ENCODE measurements at places on chromosomes 1 and 21. TPM values are rescaled to one million over a fixed set of nuclear protein-coding genes. Genes with fewer than 3 reads are reported as not detected.

DNA sequence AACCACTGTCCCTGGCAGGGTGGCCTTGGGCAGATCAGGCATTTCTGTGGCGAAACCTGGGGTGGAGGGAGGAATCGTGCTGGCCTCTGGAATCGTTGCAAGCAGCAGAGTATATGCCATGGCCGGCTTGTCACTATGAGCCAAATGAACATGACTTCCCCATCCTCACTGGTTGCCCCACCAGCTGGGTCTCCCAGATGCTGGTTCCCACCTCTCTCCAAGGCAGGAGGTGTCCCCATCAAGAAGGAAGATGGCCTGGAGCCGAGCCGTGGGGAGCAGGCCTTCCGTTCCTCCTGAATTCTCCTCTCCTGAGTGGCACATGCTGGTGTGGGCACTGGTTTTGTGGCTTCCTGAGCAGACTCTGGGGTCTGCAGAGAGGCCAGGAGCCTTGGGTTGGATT is 60.2 kb upstream of the ACTRT2 start:
- H3K4me1 ChIP-seq, result no peaks in the 10 kb centered on the region
- no peak overlapping the region for H3K4me3 ChIP-seq
- H3K27me3 ChIP-seq, result no peaks in the 10 kb centered on the region
- H3K27ac ChIP-seq, result no peak overlapping the region
- no peaks in the 10 kb centered on the region for H3K36me3 ChIP-seq
- no peak for DNase-seq

GRCh38 chr1:158098256-158098655 is 82.4 kb upstream of the CD1D start:
- DNase-seq, result no peak
- no peak overlapping the region for H3K4me3 ChIP-seq
- H3K27ac ChIP-seq, result no peak overlapping the region

DNA sequence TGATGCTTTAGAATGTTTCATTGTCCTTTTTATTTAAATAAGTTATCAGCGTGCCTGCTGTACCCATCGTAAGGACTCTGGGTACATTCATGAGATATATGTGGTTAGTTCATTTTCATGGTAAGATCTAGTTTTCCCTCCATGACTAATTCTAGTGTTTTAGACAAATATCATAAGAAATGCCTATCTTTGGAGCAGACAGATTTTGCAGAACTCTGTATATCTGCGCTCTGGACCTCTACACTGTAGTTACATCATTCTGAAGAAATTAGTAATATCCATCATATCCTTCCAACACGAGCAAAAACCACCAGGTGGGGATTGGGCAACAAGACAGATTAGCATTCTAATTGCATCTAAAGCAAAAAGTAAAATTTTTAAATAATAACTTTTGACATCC is 499.2 kb downstream of the SETD4 start:
- no peaks in the 10 kb centered on the region for H3K27me3 ChIP-seq
- no peak for DNase-seq
- H3K27ac ChIP-seq, result no peak overlapping the region
- no peaks in the 10 kb centered on the region for H3K36me3 ChIP-seq
- H3K4me1 ChIP-seq, result peaks cover 18% of the 10 kb centered on the region

- no peak overlapping the region for H3K27ac ChIP-seq
- no peaks in the 10 kb centered on the region for H3K36me3 ChIP-seq
- peaks cover 5% of the 10 kb centered on the region for H3K4me1 ChIP-seq
- DNase-seq, result no peak
- H3K4me3 ChIP-seq, result no peak overlapping the region
Measured at GRCh38 chr1:213326281-213327016, 275.4 kb downstream of the RPS6KC1 start.

DNA sequence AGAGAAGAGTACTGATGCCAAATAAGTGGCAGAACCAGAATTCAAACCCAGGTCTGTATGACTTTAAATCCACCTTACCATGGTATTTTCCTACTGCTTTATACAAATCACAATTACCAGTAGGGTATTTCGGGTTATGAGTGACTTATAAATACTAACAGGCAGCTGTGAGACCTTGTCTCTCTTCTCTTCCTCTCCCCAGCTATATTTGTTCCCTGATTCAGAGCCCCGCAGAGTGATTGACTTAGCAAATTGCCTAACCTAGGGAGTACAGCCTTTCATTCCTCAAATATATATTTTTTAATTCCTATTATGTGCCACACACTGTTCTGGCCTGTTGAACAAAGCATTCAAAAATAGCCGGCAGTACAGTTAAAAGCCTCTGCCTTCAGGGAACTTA is 168.0 kb downstream of the CLEC20A start:
- H3K4me3 ChIP-seq, result no peak overlapping the region
- no peak for DNase-seq
- H3K4me1 ChIP-seq, result peaks cover 7% of the 10 kb centered on the region
- H3K27ac ChIP-seq, result no peak overlapping the region

GRCh38 chr1:86377341-86377740 is 18.8 kb downstream of the ODF2L start:
- H3K27ac ChIP-seq, result no peak overlapping the region
- no peaks in the 10 kb centered on the region for H3K4me1 ChIP-seq
- H3K4me3 ChIP-seq, result no peak overlapping the region
- H3K27me3 ChIP-seq, result no peaks in the 10 kb centered on the region

DNA sequence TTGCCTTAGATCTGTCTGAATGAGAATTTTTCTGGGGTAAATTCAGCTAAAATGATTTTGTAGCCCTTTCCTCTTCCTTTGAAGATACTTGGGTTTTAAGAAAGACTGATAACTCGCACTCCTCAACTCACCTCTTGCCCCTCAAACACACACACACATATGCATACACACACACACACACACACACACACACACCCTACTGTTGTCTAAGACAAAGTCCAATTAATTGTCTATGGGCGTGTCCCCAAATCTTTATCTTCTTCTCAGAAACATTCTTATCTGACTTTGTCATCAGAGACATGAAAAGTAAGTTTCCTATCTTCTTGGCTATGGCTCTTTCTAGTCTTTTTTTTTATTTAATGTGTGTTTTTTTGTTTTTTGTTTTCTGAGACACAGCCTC is 36.1 kb upstream of the SMYD2 start:
- no peak overlapping the region for H3K4me3 ChIP-seq
- no peak overlapping the region for H3K27ac ChIP-seq
- no peaks in the 10 kb centered on the region for H3K36me3 ChIP-seq
- H3K27me3 ChIP-seq, result no peaks in the 10 kb centered on the region
- no peaks in the 10 kb centered on the region for H3K4me1 ChIP-seq

GRCh38 chr1:187121661-187122060 is 292.9 kb downstream of the PLA2G4A start:
- no peaks in the 10 kb centered on the region for H3K27me3 ChIP-seq
- no peaks in the 10 kb centered on the region for H3K36me3 ChIP-seq
- no peaks in the 10 kb centered on the region for H3K4me1 ChIP-seq
- H3K27ac ChIP-seq, result no peak overlapping the region
- H3K4me3 ChIP-seq, result no peak overlapping the region
- DNase-seq, result no peak

DNA sequence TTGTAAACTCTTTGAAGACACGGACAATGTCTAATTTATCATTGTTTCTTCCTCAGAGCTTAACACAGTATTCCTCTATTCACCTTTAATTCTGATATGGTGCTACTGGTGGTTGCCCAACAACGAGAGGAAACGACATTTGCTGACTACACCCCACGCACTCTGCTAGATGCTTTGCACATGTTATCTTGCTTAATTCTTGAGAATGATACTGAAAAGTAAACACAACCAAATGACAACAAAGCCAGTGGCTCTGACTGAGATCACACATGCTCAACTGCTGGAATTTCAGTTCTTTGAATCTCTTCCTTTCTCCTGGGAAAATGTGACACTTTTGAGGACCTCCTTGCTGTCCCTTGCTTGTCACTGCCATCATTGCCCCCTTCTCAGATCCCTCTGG is 37.2 kb upstream of the DDAH1 start:
- H3K4me1 ChIP-seq, result no peaks in the 10 kb centered on the region
- H3K27ac ChIP-seq, result no peak overlapping the region
- no peak overlapping the region for H3K4me3 ChIP-seq

DNA sequence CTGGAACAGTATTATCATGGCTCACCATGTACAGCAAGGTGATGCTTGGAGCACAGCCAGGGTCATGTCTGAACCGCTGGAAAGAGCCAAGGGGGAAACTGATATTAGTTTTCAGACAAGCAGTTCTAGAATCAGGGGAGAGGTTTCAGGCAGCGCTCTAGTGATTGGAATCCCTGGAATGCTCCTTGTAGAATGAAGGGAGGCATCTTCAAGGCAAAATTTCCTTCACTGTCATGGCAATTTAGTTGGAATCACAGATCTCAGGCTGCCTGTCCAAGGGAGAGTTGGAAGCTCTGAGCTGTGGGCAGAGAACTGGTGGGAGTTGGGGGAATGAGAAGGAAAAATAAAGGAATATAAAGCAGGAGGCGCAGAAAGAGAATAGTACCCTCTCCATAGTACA is 737.1 kb downstream of the PTPRU start:
- H3K36me3 ChIP-seq, result no peaks in the 10 kb centered on the region
- H3K27me3 ChIP-seq, result no peaks in the 10 kb centered on the region
- H3K4me1 ChIP-seq, result no peaks in the 10 kb centered on the region
- peak; percentile 23 for DNase-seq
- no peak overlapping the region for H3K27ac ChIP-seq
- no peak overlapping the region for H3K4me3 ChIP-seq

DNA sequence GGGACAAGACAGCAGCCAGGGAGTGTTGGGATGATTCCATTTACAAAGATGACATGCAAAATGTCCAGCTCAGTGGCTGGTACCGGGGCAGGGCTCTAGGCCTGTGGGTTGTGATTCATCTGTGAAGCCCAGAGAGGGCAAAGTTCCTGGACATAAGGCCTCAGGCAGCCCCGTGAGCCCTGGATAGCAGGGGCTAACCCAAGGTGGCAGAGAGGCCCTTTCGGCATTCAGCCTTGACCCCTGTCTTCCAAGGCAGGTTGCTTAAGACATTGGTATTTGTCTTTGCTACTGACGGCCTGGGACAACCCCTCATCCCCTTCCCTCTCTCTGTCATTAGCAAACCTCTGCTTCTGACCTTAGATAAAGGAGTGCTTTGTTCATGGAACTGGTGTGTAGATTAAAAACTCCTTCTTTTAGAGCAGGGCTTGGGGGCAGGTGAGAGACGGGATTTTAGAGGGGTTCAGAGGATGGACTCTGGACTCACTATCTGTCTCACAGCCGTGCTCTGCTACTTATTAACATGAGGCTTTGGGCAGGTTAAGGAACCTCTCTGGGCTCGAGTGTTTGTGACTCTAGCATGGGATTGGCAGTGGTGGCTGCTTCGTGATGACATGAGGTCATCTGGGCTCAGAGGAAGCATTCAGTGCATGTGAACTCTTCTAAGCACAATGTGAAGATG is 36.3 kb downstream of the TMEM51 start:
- H3K27me3 ChIP-seq, result no peaks in the 10 kb centered on the region
- no peaks in the 10 kb centered on the region for H3K36me3 ChIP-seq
- DNase-seq, result no peak
- H3K4me1 ChIP-seq, result peaks cover 5% of the 10 kb centered on the region

DNA sequence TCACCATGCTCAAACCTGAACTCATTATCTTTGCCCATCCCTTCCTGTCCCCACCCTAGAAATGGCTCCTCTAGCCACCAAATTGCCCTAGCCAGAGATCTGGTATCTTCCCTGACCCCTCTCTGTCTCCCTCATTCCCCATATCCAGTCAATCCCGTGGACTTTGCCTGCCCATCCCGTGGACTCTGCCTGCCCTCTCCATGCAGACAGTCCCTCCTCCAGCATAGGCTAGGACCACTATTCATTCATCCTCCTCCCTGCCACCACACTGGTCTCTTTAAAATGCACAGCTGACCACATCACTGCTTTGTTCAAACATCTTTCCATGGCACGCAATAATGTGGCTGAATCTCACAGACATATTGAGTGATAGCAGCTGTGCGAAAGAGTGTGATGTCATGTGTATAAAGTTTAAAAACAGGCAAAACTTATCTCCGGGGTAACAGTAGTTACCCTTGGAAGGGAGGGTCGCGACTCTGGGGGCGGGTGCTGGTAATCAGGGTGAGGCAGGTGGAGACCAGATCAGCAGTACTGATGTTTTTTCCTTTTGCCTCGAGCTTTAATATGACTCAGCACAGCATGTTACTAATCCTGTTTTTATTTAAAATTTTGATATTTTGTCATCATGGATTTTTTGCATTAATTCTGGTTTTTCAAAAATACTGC is 4.8 kb upstream of the SLC2A1 start:
- no peak for DNase-seq
- no peaks in the 10 kb centered on the region for H3K36me3 ChIP-seq
- no peak overlapping the region for H3K4me3 ChIP-seq

GRCh38 chr1:184297244-184297750 is 89.5 kb upstream of the C1orf21 start:
- no peaks in the 10 kb centered on the region for H3K36me3 ChIP-seq
- H3K27me3 ChIP-seq, result no peaks in the 10 kb centered on the region
- H3K4me1 ChIP-seq, result peaks cover 53% of the 10 kb centered on the region
- no peak for DNase-seq
- H3K4me3 ChIP-seq, result no peak overlapping the region

- peak; percentile 93 for DNase-seq
- no peaks in the 10 kb centered on the region for H3K36me3 ChIP-seq
- no peaks in the 10 kb centered on the region for H3K27me3 ChIP-seq
Measured at GRCh38 chr21:46038871-46039397, 57.4 kb downstream of the COL6A1 start.

- no peak overlapping the region for H3K4me3 ChIP-seq
- H3K4me1 ChIP-seq, result peaks cover 84% of the 10 kb centered on the region
- no peaks in the 10 kb centered on the region for H3K27me3 ChIP-seq
- H3K27ac ChIP-seq, result peak overlapping the region; percentile 96
Measured at GRCh38 chr1:228085287-228085951, 2.9 kb downstream of the ARF1 start.

DNA sequence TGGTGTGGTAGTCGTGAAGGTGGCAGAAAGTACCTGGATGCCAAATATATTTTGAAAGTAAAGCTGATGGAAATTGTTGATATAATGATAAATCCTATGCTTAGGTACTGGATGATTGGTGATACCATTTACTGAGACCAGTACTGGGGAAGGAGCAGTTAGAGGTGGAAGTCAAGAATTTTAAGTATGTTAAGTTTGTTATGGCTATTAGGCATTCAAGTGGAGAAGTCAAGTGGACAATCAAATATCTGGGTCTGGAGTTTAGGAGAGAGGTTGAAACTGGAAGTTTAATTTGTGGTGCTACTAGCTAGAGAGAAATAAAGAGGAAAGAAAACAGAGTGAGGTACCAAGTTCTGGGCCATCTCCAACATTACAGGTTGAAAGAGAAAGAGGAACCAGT is 89.1 kb downstream of the ATF6 start:
- peaks cover 26% of the 10 kb centered on the region for H3K36me3 ChIP-seq
- H3K4me3 ChIP-seq, result no peak overlapping the region
- H3K27me3 ChIP-seq, result no peaks in the 10 kb centered on the region
- no peaks in the 10 kb centered on the region for H3K4me1 ChIP-seq
- no peak for DNase-seq

- no peaks in the 10 kb centered on the region for H3K27me3 ChIP-seq
- H3K4me1 ChIP-seq, result peaks cover 72% of the 10 kb centered on the region
- peak overlapping the region; percentile 98 for H3K27ac ChIP-seq
- peak overlapping the region; percentile 19 for H3K4me3 ChIP-seq
- no peak for DNase-seq
- H3K36me3 ChIP-seq, result no peaks in the 10 kb centered on the region
Measured at GRCh38 chr1:235074523-235075047, 54.1 kb downstream of the TOMM20 start.

- no peaks in the 10 kb centered on the region for H3K36me3 ChIP-seq
- H3K27me3 ChIP-seq, result no peaks in the 10 kb centered on the region
- no peaks in the 10 kb centered on the region for H3K4me1 ChIP-seq
- no peak overlapping the region for H3K4me3 ChIP-seq
- H3K27ac ChIP-seq, result peak overlapping the region; percentile 32
Measured at GRCh38 chr21:45533846-45534635, 8.2 kb downstream of the SLC19A1 start.

The S100A6 gene
- 324 TPM for total RNA-seq

The RXRG gene
- total RNA-seq, result 3.3 TPM

The TRIM67 gene
- not detected for total RNA-seq

The CFAP410 gene
- total RNA-seq, result 23.2 TPM

The HES3 gene
- total RNA-seq, result not detected

The ORC1 gene
- not detected for total RNA-seq

The NCAM2 gene
- 2.3 TPM for total RNA-seq

The HAX1 gene
- total RNA-seq, result 168 TPM

The KAZN gene
- 6.8 TPM for total RNA-seq
